Putamen (tissue), 1 donor: ENCODE measurements at places on chromosomes 3 and 15.

DNA sequence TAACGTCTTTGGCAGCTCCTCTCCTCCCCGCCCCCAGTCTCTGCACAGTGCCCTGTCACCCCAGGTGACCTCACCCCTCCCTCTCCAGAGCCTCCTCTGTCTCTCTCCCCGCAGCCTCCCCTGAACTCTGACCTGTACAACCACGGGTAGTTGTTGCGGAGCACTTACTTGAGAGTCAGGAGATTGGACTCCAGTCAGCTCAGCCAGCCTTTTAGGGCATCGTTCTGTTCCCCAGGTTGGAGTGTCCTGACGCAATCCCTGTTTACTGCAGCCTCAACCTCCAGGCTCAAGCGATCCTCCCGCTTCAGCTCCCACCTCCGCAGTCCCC is 177.7 kb downstream of the UACA start:
- DNase-seq: no peak

DNA sequence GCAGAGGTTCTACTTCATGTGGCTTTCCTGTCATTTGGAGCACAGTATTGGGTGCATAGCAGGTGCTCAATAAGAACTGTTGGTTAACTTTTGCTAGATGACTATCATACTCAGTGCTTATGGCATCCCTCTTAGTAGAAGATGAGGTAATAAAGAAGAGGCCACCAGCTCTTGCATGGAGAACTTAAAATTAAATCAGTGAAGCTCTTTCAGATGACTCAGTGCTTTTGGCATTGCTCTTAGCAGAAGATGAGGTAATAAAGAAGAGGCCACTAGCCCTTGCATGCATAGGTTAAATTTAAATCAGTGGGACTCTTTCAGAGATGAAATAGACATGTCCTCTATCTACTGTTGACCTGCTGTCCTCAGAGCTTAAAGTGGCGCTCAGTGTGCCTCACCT is 109.4 kb upstream of the FGF7 start:
- DNase-seq: no peak

- DNase-seq: no peak
These were observed 24.3 kb upstream of the CAV3 start for GRCh38 chr3:8709287-8709686.

DNA sequence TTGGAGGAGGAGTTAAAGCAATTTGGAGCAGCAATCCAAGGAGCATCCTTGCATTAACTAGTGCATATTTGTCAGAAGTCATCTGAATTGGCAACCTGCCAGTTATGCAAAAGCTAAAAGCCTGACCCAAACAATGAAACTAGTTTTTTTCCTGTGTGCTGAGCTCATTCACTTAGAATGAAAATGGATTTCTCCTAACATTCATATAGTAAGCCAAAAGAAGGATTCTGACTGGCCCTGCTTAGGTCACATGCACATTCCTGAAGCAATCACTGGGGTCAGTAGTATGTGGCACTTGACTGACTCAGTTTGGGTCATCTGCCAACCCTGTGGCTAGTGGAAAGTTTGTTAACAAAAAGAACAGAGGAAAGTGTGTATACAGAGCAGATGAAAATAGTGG is 30.5 kb downstream of the OXSM start:
- peak; percentile 14 for DNase-seq

- DNase-seq: no peak
These were observed 13.7 kb upstream of the CYP11A1 start for GRCh38 chr15:74381190-74381453.

DNA sequence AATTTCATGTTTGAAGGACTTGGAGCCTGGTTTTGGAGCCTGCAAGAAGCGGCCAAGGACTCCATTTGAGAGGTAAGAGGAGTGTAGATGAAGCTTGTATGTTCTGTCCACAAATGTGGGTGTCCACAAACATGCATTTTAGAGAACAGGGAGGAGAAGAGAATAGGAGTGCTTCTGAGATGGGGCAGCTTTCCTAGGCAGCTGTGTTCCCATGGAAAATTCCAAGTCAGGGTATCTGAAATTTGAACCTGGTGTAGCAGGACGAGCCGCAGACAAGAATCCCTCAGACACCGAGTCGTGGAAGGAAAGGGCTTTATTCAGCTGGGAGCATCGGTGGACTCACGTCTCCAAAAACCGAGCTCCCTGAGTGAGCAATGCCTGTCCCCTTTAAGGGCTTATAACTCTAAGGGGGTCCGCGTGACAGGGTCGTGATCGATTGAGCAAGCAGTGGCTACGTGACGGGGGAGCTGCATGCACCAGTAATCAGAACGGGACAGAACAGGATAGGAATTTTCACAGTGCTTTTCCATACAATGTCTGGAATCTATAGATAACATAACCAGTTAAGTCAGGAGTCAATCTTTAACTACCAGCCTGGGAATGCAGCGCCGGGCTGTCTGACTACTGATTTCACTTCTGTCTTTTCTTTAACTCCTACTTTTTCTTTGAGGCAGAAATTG is 71.4 kb upstream of the WDR72 start:
- no peak for DNase-seq

DNA sequence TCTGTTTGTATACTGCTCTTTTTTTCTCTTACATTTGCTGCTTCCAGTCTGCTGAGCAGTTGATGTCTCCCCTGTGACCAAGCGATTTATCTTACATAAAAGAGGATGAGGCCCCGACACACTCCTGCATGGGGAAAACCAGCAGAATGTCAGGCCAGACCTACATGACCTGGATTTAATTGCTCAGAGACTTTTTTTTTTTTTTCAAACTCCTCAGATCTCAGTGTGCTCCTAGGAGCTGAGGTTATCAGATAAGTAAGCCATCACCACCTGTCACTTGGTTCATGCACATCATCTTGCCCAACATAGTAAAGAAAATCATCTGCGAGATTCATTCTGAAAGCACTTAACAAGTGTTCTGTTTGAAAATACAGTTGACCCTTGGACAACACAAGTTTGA is 163.1 kb downstream of the PLCL2 start:
- no peak for DNase-seq

DNA sequence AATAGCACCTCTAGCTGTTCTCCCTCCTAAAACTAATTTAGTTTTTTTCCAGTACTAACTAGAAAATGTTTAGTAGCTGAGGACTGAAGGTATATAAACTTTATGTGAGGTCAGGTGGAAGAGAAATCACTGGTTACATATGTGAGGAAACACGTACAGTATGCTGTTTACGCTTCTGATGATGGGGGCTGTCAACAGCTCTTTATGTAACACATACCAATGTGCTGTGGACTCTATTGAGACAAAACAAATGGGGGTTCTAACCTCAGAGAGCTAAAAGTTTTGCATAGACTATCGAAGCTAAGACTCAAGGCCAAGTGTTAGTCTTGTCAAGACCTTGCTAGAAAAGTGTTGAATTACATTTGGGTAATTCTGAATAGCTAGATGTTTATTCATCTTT is 107.5 kb downstream of the SYNPR start:
- DNase-seq: no peak

GRCh38 chr3:50483374-50483773 is 20.1 kb downstream of the CACNA2D2 start:
- DNase-seq: no peak

- DNase-seq: no peak
These were observed 227.6 kb downstream of the MINAR1 start for GRCh38 chr15:79659691-79660090.

DNA sequence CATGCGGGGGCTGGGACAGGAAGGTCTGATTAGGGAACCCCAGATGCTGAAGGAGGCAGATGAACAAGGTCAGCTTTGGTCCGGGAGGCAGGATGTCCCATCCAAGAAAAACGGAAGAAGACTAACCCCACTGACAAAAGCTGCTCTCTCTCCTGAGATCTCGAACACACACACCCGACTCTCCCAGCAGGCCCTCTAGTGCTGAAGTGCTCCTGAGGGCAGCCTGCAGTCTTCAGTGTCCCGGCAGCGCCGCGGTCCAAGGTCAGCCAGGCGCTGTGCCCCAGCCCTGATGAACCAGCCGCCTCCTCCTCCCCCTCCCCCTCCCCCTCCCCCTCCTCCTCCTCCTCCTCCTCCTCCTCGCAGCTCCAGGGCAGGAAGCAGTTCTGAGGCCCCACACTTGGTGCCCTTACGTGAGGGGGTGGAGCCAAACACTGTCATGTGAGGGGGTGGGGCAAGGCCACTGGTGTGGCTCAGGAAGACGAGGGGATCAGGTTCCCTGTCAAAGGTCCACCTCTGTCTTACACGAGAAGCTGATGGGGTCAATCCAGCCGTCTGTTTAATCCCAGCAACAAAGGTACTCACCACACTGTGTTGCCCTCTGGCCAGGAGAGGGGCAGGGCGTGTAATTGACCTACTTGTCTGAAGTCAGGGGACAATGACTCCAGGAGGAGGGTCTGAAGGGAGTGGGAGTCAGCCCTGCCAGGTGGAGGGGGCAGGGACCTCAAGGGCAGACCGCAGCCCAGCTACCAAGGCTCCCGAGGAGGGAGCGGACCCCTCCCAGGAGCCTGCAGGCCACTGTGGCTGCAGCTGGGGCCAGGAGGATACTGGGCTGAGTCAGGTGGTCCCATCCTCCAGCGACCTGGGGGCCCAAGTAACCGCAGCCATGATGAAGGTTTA is 34.3 kb downstream of the PRR23E start:
- no peak for DNase-seq

- DNase-seq: no peak
These were observed 1123.5 kb downstream of the ROBO2 start for GRCh38 chr3:78163379-78163778.

GRCh38 chr15:37104424-37104981 is 4.2 kb upstream of the MEIS2 start:
- no peak for DNase-seq

GRCh38 chr15:41502795-41503668 is 9.4 kb downstream of the ITPKA start:
- no peak for DNase-seq

GRCh38 chr3:156825795-156826143 is 384 bp upstream of the LEKR1 start:
- DNase-seq: no peak

- DNase-seq: no peak
These were observed 10.3 kb downstream of the TXNRD3 start for GRCh38 chr3:126644615-126645014.

GRCh38 chr3:124395584-124396338 is 334.5 kb upstream of the UMPS start:
- DNase-seq: no peak

- no peak for DNase-seq
These were observed 64.6 kb upstream of the FHIT start for GRCh38 chr3:61315871-61316270.

DNA sequence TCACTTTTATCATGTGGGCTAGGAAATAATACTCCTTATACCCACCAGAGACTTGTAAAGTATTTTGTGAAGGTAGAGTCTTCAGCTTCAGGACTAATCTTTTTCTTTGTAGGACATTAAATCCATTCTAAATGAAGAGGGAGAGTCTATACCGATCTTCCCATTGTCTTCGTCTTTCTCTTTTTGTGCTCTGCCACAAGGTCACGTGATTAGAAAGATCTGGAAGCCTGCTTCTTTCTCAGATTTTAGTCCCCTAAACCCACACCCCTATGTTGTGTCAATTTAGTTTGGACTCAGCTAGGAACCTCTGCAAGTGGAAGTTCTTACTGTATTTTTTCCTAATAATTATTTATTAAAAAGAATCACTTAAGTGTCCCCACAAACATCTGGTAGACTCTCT is 507.3 kb downstream of the PYDC2 start:
- DNase-seq: no peak

DNA sequence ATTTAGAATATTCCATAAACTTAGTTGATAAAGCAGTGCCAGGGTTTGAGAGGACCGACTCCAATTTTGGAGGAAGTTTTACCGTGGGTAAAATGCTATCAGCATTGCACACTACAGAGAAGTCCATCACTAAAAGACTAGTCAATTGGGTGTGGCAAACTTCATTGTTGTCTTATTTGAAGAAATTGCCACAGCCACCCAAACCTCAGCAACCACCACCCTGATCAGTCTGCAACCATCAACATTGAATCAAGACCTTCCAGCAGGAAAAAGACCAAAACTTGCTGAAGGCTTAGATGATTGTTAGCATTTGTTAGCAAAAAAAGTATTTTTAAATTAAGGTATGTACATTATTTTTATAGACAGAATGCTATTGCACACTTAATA is 60.5 kb downstream of the KLF13 start:
- no peak for DNase-seq

DNA sequence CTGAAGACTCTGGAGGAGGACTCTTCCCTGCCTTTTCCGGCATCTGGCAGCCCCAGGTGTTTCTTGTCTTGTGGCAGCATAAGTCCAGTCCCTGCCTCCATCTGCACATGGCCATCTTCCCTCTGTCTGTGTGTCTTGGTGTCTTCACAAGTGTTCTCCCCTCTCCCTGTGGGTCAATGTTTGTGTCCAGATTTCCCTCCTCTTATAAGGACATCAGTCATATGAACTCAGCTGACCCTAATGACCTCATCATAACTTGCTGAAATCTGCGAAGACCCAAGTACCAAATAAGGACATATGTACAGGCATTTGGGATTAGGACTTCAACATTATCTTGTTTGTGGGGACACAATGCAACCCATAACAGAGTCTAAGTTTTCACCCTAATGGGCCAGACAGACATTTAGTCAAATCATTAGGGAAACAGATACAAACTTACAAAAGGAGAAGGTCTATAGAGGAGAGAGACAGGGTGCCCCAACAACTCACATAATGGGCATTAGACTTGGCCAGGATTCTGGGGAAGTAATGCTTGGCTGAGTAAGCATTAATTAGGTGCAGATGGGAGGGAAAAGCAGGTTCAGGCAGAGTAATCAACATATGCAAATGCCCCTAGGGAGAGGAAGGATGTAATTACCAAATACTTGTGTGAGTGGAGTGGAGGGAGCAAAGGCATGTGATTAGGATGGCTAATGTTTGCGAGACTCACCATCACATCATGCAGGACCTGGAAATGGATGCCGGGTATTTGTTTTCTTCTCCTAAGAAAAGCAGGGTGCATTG is 372.8 kb upstream of the TBL1XR1 start:
- no peak for DNase-seq

- DNase-seq: peak; percentile 58
These were observed 31.3 kb downstream of the LIPC start for GRCh38 chr15:58462973-58463663.

- DNase-seq: peak; percentile 3
These were observed 472.3 kb upstream of the CBLB start for GRCh38 chr3:106341087-106341486.

DNA sequence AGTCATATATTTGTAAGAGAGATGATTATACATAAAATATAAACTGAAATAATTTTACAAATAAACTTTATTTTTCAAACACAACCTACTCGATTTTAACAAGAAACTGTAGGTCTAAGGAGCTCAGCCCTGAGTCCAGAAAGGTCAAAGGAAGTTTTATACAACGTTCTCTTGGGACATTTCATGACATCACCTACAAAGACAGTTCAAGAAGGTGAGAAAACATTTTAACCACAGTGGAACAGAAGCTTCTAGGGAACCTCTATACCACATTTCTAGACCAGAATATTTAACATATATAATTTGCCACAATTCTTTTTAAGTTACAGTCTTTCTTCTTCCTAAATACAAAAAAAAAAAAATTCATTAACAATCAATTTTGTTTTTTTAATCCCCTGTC is 40.1 kb downstream of the CBLB start:
- DNase-seq: no peak

- DNase-seq: no peak
These were observed 54.0 kb downstream of the DPH6 start for GRCh38 chr15:35491999-35492398.
